A549 treated with AZD2906 at 1 μM for 4 hours (cell line): ENCODE measurements at places on chromosomes 12 and 14. TPM values are rescaled to one million over a fixed set of nuclear protein-coding genes. Genes with fewer than 3 reads are reported as not detected.

The CMA1 gene
- not detected in 5 replicates for total RNA-seq

The ESR2 gene
- total RNA-seq = 0.04 to 0.08 TPM (median 0.06 TPM) in 5 replicates

The GNG2 gene
- 2.7 to 3.6 TPM (median 3.3 TPM) in 5 replicates for total RNA-seq

The FAM181A gene
- total RNA-seq = not detected in 5 replicates

The GPR135 gene
- total RNA-seq = 0.64 to 0.85 TPM (median 0.74 TPM) in 5 replicates

The CBLN3 gene
- total RNA-seq = 1.0 to 1.7 TPM (median 1.3 TPM) in 5 replicates
